ENCODE measurements at places on chromosomes 7 and 10. TPM values are rescaled to one million over a fixed set of nuclear protein-coding genes. Genes with fewer than 3 reads are reported as not detected.

The DOCK4 gene
- 10.1 TPM for total RNA-seq

- no peak for DNase-seq
These were observed 825.2 kb downstream of the REEP3 start for GRCh38 chr10:64346389-64346788.

DNA sequence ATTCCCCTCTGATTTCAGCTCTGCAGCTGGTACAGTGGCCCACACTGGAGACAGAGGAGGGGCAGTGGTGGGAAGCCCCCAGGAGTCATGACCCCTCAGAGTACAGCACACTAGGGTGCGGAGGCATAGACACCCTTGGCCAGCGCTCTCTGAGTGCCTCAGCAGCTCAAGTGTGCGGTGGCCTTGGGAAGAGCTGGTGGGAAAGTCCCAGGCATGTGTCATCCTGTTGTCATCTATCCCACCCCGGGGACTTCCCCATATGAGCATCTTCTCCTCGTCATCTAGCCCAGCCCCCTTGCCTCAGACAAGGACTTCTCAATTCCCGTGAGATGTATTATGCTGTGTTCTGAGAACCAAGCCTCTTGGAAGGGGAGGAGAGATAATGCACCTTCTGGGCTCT is 15.6 kb upstream of the PPIF start:
- DNase-seq, result peak; percentile 66

The C10orf62 gene
- total RNA-seq, result not detected

The DRGX gene
- total RNA-seq, result not detected

DNA sequence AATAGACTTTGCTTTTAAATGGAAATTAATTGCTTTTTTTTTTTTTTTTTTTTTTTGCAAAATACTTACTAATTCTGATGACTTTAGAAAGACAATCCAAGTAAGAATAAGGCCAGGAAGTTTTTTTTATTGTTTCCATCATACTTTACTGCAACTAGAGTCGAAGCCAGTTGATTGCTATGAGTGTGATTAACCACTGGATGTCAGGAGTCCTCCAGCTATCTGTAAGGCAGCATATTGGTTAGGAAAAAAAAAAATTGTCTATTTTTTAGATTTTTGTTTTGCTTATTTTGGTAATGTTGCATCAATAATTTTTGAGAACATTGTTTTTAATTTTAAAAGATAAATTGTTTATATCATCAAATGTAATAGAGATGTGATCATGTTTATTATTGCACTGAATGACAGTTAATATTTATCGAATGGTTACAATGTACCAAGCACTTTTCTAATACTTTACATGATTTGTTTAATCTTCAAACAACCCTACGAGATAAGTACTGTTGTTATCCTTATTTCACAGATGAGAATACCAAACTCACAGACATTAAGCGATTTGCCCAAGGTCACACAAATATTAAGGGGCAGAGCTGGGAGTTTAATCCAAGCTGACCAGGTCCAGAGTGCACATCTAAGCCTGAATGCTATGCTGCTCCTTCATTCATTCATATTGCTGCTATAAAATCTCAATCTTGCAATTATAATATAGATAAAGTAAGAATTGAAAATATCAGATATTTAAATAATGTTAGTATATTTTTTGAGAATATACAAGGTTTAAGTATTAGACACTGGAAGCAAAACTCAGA is 19.9 kb upstream of the LMOD2 start:
- peak; percentile 47 for DNase-seq

The CFAP46 gene
- total RNA-seq, result 0.38 TPM

- peak; percentile 49 for DNase-seq
These were observed 37.7 kb upstream of the HDAC9 start for GRCh38 chr7:18457832-18458231.

- DNase-seq, result no peak
These were observed 96.3 kb downstream of the PRPF18 start for GRCh38 chr10:13683017-13683416.

GRCh38 chr7:90216080-90216674 is 4.6 kb downstream of the STEAP2 start:
- DNase-seq, result no peak

- DNase-seq, result no peak
These were observed 195.1 kb upstream of the WDR11 start for GRCh38 chr10:120656107-120656506.

GRCh38 chr10:78504181-78504580 is 470.5 kb downstream of the RPS24 start:
- DNase-seq, result no peak

DNA sequence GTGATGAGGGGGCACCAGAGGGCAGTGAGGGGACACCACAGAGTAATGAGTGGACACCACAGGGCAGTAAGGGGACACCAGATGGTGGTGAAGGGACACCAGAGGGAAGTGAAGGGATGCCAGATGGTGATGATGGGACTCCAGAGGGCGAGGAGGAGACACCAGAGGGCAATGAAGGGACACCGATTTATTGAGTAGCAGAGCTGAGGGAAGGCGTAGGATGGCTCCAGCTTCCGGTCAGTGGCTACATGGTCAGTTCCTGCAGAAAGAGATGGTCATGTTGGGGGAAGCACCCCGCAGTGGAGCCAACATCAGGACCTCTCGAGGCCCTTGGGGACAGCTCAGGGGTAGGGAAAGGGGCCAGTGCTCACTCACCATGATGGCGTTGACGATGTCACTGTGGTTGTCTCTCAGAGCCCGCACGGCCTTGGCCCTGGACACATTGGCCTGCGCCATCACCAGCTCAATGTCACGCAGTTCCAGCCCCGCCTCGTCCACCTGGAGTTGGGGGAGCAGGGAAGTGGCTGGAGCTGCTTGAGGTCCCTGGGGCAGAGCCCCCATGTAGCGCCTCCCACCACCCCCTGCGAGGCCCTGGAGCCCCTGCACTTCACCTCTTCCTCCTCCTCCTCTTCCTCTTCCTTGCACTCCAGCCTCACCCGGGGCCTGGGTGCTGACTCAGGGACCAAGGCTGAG is 8.4 kb downstream of the NACAD start:
- no peak for DNase-seq

DNA sequence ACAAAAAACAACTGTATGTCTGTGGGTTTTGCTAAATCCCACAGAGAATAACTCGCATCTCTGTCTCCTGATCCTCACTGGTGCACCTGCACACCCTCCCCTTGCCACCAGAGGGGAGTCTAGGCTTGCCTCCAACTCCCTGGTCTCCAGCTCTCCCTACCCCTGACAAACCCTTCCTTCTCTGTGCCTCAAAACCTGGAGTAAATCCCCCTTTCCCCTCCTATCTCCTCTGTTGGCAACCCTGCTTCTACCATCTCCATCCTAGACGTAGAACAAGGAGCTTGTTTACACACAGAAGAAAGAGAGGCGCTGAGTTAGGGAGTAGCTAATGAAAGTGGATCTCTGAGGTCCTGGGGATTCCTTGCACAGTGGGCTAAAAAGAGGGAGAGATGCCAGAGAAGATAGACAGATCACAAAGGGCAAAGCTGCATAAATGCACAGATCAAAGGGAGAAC is 6.0 kb downstream of the MBLAC1 start:
- peak; percentile 48 for DNase-seq

The ADRB1 gene
- total RNA-seq, result 1.8 TPM

- peak; percentile 42 for DNase-seq
These were observed 73.7 kb upstream of the ODAD2 start for GRCh38 chr10:28072573-28072972.

- no peak for DNase-seq
These were observed 24.3 kb downstream of the RGR start for GRCh38 chr10:84269162-84269561.

DNA sequence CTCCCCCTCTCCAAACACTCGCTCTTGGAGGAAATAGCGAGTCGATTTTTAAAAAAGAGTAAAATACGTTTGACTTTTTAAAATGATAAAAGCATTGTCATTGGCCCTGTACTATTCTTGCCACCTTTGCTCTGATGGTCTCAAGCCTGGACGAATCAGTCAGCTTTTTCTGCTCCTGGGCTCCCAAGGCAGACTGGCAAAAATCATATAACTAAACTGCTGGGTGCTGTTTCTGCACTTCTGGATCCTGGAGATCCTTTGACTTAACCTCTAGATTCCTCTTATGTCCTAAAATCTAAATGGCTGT is 1.8 kb downstream of the TPST1 start:
- no peak for DNase-seq

GRCh38 chr7:91636129-91636724 is 244.3 kb downstream of the MTERF1 start:
- peak; percentile 35 for DNase-seq

DNA sequence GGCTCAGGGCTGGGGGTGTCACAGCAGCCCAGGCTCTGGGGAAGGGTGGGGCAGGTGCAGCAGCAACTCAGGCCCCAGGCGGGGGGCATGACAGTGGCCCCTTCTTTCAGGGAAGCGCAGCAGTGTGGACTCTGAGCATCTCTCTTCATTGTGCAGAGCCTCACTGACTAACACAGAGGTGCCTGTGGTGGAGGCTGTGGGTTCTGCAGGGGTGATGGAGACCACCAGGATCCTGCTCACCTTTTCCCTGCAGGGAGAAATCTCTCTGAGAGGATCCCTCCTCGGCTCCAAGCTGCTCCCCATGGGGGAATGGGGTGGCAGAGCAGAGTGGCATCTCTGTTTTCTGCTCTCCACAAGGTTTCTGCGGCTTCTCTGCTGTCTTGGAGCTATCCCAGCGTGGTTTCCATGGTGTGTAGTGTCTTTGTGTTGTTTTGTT is 37.8 kb upstream of the SHH start:
- no peak for DNase-seq

DNA sequence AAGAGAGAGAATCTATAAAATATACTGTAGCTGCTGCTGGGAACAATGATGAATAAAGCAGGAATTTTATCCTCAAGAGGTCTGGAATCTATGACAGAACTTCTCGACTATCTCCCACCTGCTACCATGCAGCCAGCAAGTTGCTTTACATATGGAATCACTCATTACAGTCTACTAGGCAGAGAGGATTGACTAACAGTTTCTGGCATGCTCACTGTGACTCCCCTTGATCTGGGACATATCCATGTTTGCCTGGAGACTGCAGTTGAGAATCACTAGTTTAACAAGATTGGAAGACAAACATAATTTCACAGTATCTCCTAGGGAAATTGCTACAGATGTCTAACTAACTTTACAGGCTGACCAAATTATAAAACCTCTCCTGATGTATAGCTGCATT is 13.3 kb downstream of the GPR37 start:
- DNase-seq, result no peak

The ZNF503 gene
- 2.6 TPM for total RNA-seq

The EPO gene
- not detected for total RNA-seq

GRCh38 chr10:91036807-91037411 is 116.0 kb upstream of the ANKRD1 start:
- no peak for DNase-seq

The INSYN2A gene
- total RNA-seq, result not detected

DNA sequence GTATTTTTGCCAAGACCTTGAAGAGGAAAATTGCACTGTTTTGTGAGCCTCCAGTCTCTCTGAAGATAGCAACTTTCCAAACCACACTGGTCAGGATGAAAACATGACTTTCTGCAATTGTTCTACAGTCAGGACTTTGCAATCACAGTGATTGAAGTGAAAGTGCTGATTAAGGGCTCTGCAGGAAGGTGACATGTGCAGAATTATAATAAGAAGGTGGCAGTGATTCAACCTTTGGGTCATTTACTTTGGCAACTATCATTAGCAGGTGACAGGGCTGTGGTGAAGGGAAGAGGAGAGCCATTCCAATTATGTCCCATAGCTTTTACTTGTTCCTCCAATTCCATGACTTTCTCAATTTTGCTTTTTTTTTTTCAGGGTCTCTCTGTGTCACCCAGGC is 350.0 kb upstream of the FZD8 start:
- DNase-seq, result no peak

DNA sequence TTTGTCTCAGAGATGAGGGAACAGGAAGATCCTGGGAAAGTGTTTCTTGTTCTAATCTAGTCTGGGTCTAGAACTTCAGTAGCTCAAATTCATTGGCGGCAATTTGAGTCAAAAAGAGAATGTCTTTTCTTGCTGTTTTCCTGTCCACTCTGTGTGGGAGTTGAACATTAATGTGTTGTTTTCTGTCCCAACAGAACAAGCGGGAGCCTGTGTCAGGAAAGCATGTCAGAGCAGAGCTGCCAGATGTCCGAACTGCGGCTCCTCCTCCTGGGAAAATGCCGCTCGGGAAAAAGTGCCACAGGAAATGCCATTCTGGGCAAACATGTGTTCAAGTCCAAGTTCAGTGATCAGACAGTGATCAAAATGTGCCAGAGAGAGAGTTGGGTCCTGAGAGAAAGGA is 16.0 kb downstream of the GIMAP8 start:
- peak; percentile 81 for DNase-seq

- no peak for DNase-seq
These were observed 131.8 kb upstream of the TRIM24 start for GRCh38 chr7:138328215-138328614.

Measured in bronchial epithelial cell (primary cell).